NCI-H774 (cell line): ENCODE measurements at places on chromosomes 13 and 19.
A peak's percentile ranks its signal among the peaks of the same experiment; 100 is the strongest.

- DNase-seq, result no peak
Observed at GRCh38 chr19:3450796-3451411, 29.4 kb downstream of the SMIM24 start.

DNA sequence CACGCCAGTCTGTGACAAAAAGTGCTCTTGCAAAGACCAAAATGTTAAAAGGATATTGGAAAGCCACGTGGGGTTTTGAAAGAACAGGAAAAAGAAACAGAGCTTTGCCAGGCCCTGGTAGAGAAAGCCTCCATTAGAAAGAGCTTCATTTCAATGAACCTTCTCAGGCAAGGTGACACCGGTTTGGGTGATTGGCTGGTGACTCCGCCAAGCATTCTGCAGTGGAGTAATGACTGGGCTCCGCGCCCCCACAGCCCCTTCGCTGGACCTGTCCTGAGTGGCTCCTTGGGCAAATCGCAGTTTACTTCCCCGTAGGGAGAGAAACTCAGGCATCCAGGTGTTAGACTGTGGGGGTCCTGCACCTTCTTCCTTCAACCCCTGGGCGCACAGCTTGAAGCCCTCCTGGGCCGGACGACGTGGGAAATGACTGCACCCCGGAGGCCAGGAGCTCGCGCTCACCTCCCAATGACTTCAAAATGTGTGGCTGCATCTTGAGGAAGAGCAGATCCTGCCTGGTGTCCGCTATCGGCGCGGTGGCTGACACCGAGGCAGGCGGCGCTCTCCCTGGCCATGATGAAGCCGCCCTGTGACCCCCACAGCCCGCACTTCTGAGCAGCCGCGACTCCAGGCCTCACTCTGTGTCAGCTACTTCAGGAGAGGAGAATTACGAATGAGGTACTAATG, 444.6 kb upstream of the SGCG start:
- no peak for DNase-seq

GRCh38 chr19:14545716-14546082, 16.3 kb downstream of the TECR start:
- DNase-seq, result no peak

DNA sequence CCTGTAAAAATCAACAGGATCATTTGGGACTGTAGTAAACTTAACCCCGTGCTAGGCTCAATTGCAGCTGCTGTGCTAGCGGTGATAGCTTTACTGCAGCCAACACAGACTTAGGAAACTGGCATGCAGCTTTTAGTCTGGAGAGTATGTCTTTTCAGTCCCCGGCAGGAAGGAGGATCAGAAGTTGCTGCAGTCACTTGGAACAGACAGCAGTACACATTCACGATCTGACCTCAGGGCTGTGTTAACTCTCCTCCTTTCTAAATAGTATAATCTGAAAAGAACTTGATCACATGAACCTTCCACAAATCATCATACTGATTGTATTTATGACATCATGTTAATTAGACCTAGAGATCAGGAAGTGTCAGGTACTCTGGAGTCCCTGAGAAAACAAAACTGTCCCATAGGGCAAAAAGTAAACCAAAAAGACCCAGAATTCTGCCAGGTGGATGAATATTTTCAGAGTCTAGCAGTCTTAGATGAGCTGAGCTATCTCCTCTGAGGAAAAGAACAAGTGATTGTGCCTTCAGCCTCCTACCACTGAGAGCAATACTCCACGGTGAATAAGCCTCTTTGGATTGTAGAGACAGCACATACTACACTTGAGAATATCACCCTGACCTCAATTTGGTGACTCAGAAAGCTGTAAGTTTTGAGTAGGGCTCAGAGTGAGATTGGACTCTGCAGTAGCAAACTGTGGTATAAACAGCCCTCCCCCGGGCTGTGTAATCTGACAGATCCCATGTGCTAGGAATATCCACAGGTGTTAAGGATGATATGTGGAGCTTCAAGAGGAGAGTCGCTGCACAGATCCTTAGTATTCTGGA, 181.0 kb upstream of the GPR12 start:
- DNase-seq, result no peak

DNA sequence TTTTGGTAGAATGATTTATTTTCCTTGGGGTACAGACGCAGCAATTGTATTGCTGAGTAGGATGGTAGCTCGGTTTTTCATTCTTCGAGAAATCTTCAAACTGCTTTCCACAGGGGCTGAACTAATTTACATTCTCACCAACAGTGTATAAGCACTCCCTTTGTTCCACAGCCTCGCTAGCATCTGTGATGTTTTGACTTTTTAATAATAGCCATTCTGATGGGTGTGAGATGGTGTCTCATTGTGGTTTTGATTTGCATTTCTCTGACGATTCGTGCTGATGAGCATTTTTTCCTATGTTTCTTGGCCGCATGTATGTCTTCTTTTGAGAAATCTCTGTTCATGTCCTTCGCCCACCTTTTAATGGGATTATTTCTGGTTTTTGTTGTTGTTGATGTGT, 54.8 kb upstream of the UQCRFS1 start:
- DNase-seq, result no peak

- DNase-seq, result no peak
Observed at GRCh38 chr13:40069173-40070044, 413.9 kb downstream of the COG6 start.

DNA sequence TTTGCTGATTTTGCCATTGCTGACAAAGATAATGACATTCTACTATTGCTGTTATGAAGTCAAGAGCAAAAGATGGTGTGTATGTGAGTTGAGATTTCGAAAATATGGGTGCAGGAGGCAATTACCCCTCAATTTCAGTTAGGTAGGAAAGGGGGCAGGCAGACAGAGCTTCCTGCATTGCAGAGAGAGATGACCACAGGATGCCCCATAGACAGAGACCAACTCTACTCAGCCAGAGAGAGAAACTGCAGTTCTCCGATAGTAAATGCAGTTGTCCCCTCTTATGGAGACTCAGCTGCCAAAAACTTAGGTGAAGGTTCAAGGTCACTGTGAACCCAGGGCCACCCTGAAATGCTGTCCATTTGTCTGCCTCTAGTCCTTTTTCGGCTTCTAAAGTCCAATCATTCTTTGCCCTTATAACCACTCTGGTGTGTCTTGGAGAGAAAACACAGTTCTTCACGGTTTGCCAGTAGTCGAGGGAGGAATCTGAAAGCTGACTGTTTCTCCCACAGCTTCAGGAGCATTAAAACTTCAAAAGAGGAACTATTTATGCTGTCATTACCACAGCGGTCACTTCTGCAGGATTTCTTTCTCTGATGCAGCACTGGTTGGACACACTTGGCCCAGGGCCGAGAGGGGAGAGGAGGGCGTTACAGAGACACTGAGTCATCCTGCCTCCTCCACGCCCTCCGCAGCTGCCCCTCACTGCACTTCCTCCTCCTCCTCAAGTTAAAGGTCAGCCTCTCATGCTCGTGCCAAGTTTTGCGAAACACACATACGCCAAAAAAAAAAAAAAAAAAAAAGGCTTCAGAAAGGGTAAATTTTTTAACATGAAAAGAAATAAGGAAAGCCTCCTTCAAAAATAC, 264.3 kb downstream of the FOXO1 start:
- DNase-seq, result no peak

DNA sequence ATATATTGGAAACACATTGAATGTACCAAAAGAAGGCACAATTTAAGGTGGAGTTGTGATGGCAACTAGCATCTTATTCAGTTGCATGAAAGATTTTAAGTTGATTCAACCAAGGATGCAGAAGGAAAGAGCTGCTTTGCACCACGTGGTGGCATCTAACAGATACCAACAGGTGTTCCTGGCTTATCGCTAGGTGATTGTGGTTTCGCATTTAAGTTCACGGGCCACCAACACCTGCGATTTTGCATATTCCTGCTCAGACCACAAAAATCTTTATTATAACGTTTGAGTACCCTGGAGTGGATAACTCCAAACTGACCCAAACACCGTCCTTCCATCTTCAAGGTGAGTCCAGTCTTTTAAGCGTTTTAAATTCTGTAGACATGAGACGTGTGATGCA, 45.3 kb downstream of the RGCC start:
- DNase-seq, result no peak

GRCh38 chr19:2365201-2365970, 5.3 kb downstream of the TMPRSS9 start:
- DNase-seq, result no peak

DNA sequence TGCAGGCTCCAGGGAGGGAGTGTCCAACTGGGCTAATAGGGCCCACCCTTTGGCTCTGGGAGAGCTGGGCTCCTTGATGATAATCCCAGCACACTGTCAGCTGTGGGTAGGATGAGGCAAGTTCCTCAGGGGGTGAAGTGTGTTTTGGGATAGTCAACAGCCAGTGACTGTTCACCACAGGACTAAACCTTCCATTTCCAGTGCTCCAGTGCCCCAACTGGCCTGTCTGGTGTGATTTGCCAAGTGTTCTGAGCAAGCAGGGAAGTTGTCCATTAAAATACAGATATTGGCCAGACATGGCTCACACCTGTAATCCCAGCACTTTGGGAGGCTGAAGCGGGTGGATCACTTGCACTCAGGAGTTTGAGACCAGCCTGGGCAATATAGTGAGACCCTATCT, 150.9 kb downstream of the TM9SF2 start:
- DNase-seq, result no peak

- DNase-seq, result peak; percentile 4
Observed at GRCh38 chr13:45807520-45808099, 43.9 kb downstream of the SIAH3 start.

DNA sequence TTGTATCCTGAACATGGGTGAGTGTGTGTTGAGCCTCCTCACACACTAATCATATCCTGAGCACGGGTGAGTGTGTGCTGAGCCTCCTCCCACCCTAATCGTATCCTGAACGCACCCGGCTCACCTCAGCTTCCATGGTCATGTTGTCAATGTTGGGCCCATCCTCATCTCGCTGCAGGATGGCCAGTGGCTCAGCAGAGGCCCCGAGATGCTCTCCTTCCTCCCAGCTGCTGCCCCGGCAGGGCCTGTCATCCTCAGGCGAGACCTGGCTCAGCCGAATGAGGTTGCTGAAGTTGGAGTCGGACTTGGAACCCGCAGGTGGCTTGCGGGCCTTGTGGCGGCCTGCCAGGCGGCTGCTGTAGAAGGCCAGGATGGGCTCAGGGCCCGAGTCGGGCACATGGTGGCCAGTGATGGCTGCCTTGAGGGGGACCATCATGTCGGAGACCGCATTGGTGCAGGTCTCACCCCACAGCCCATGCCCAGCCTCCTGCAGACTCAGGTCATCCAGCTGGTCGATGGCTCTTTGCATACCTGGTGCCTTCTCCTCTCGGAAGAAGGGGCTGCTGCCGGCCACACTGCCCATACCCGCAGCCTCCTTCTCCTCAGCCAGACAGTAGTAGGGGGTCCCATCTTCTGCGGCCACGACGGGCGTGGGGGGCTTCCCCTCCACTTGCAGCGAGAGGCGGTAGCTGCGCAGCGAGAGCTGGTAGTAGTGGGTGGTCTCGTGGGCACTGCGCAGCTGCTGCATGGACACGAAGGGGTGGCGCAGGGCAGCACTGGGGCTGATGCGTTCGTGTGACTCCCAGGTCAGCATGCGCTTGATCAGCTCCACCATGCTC, 9.6 kb downstream of the HIPK4 start:
- no peak for DNase-seq

GRCh38 chr19:43300206-43300605, 30.9 kb upstream of the PSG9 start:
- no peak for DNase-seq

DNA sequence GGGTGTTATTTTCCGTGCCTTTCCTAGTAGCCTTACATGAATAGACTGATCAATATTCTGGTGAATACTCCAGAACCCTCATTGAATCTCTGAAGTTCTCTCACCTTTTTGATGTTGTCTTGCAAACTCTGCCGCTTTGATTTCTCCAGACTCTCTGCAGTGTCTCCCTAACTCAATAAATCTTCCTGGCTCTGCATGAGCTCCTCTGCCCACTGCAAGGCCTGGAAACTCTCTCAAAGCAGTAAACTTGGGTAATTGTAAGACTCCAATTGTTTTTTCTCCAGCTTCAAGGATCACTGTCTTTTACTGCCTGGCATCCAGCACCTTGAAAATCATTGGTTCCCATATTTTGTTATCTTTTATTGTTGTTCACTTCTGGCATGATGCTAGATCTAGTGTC, 198.4 kb downstream of the GPC5 start:
- no peak for DNase-seq

DNA sequence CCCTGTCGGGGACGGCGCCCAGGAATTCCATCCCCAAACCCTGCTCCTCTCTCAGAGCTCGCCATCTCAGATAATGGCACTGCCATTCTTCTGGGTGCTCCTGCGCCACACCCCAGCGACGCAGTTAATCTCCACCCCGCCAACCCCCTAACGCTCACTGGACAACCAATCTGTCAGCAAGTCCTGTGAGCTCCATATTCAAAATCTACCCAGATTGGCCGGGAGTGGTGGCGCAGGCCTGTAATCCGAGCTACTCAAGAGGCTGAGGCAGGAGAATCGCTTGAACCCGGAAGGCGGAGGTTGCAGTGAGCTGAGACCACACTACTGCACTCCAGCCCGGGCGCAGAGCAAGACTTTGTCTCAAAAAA, 18.6 kb downstream of the FCGBP start:
- DNase-seq, result no peak

DNA sequence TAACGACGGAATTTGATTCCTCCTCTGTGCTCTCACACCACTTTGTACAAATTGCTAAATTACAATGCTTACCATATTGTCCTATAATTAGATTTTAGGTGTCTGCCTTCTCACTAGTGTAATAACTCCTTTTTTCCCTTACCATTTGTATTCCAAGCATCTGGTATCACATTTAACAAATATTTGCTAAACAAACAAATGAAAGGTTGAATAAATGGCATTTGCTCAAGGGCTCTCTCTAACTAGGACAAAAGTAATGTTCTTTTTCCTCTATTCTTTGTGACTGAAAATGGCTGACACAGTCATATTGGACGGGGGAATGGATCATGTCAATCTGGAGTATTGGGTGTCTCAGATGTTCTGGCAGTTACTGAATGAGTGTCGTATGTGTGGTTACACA, 99.7 kb downstream of the ENOX1 start:
- DNase-seq, result no peak

DNA sequence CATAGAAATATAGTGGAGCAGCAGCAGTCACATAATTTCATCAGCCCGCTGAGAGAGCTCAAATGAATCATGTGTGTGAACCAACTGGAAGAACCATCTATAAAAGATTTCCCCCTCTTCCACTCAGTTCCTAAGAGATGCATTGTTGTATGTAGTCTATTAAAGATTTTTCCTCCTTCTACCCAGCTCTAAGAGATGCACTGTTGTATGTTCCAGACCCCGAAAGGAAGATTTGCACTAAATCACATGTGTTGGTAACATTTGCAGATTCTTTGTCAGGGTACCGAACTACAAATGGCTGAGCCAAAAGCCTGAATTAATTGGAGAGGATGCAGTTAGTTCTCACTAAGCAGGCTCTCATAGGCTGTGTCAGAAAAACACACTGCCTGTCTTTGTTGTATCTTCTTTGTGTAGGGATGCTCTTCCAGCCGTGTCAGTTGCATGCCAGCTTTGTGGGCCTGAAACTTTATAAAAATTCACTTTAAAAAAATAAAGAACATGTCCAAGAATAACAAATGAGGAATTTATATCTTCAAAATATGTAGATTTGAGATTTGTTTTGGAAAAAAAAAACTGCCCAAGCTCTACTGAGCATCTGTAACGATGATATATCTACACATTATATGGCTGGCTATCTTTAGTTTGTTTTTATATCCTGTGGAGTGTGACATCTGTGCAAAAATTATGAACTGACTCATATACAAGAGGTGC, 223.1 kb downstream of the MZT1 start:
- DNase-seq, result no peak
